ENCODE measurements at places on chromosomes 2 and 18.

DNA sequence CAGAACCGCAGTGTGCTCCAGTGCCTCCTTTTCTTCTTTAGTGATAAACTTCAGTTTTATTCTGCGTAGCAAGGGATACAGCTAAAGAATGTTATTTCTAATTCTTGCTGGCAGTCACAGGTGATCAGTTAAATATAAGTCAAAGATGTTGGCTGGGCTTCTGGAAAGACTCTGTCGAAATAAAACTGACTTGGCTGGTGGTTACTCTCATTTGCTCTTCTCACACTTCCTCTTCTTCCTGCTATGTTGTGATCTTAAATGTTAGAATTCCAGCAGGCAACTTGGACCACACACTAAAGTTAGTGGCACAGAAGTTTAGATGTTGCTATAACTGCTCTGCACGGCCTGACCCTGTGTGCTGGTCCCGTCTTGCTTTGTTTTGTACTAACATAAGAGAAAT lies 278.6 kb downstream of the CDH19 start:
- DNase-seq: no peak

DNA sequence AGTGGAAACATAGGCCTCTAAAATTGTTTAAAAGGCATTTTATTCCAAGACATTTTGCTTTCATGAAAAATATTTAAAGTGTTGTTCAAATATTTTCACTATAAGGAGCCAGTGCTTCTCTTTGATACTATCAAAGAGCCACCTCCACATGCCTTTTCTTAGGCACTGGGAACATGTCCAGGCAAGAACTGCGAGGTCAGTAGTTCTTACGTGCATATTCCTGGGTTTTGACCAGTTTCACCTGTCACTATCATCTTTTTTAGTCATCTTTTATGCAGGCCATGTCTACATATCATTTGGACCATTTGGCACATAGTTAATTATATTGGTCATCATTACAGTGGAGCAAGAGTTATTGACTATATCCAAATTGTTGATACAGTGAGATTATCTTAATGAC lies 195.3 kb downstream of the CCDC85A start:
- no peak for DNase-seq

DNA sequence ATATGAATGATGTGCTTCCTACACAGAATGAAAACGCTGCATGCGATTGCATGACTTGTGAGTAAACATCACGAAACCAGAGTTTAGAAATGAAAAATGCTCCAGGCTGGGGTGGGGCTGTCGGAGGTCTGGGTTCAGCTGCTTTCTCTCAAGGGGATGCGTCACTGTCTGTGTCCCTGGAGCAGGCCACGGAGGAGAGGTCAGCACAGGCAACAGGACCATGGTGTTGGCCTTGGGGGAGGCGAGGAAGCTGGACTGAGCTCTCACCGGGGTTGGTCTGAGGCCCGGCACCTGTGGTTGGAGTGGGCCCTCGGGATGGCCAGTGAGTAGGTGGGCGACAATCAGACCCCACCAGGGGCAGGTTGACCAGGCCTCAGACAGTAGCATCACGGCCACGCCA lies 89.0 kb upstream of the TMEM18 start:
- DNase-seq: no peak

GRCh38 chr2:241173557-241173956 lies 14.9 kb upstream of the ANO7 start:
- no peak for DNase-seq

- DNase-seq: no peak
These were observed 4.0 kb downstream of the PTPN2 start for GRCh38 chr18:12879840-12880540.

GRCh38 chr2:9330612-9331270 lies 92.6 kb downstream of the ITGB1BP1 start:
- DNase-seq: no peak

- DNase-seq: no peak
These were observed 199.1 kb downstream of the GLI2 start for GRCh38 chr2:120934574-120935338.

- DNase-seq: no peak
These were observed 3.3 kb downstream of the KLHL30 start for GRCh38 chr2:238141541-238142318.

GRCh38 chr2:3701071-3701470 lies 2.3 kb upstream of the DCDC2C start:
- DNase-seq: no peak

DNA sequence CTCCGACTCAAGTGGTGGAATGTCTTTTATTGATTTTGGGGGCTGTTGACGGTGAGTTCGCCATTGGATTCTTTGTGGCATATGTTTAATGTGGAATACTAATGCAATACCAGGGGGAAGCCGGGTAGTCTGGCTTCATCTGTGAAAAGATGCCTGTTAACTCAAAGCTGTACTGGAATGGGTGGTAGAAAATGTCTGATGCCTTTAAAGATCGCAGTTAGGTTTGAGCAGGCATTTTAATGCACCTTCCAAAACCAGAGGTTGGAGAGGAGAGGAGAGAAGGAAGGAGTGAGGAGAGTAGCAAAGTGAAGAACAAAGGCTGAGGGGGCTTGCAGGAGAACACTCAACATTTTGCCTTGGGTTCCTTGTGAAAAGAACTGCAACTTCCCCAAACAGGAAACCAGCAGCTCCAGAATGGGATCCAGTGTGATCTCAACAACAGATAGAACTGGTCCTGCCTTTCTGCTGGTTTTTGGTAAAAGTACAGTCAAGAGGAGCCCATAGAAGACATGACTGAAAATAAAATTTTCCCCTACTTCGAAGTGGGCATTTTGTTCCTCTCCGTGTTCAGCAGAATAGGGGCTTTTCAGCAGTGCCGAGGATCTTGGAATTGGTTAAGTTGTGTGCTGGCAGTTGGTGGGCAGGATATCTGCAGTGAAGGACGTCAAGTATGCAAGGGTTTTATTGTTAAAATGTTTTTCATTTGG lies 1.5 kb downstream of the ZNF532 start:
- DNase-seq: no peak

DNA sequence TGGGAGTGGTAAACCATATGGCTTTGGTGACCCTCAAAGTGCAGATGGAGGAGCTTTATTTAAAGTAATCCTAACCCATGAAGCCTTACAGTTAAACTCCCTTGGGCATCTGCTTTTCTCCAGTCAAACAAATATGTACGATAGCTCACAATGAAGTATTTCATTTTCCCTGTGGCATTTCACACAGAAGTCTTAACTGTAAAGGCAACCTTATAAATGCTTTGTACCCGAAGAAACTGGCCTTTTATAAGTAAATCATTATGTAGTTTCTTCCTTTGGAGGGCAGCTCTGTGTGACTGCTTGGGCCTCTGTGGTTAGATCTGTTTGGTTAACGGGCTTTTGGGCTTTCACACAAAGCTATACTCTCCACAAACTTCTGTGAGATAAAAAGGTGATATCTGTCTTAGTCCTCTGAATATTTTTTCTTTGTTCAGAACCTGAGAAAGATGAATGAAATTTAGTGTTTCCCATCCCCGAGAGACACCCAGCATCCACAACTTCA lies 46.6 kb downstream of the SCN1A start:
- DNase-seq: no peak

GRCh38 chr2:189213250-189213649 lies 33.7 kb upstream of the COL5A2 start:
- no peak for DNase-seq

GRCh38 chr2:60281730-60282129 lies 271.7 kb downstream of the BCL11A start:
- no peak for DNase-seq

DNA sequence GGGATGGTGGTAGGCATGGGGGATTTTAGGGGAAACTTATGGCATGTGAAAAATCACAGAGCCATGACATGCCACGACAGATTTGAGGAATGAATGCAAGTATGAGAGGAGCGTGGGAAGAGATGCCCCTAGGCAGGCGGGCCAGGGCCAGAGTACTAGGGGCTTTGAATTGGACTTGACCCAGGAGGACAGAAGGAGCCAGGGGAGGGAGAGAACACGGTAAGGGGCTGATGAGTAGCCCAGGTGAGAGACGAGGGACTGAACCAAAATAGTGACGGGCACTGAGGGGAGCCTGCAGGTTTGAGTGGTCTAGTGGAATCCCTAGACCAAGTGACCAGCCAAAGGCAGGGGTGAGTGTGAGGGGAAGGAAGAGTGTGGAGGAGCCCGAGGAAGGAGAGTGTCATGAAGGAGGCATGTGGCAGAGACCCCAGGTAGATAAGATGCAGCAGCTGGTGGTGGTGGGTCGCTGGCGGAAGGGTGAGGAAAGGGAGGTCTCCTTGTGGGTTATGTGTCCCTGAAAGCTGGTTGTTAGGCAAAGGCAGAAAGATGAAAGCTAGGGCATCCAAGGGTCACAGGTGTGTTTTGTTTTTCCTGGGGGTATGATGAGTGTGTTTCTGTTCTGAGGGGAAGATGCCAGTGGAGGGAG lies 48.7 kb downstream of the ZBTB7C start:
- DNase-seq: no peak

DNA sequence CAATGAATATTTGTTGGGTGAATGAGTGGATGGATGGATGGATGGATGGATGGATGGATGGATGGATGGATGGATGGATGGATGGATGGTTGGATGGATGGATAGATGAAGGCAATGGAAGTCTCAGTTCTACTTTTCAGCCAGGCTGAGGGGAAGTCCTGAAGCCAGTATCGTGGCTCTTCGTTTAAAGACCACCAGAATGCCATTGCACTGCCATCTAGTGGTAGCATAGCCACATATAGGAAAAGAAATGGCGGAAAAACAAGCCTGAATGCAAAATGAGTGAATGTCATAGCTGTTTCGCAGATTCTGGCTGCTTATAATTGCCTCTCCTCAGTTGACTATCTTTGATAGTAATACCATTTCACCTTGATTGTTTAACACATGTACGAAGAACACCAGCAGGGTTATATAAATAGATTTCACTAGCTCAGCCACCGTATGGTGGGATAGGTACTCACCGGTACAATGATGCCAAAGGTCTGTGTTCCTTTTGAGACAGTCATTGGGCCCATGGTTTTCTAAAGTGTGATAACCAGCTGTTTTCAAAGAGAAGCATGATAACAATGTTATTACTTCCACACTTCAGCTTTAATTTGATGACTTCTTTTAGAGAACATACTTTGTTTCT lies 62.3 kb upstream of the GREB1L start:
- DNase-seq: no peak

- DNase-seq: no peak
These were observed 40.5 kb upstream of the TXNDC2 start for GRCh38 chr18:9845256-9845655.

- DNase-seq: no peak
These were observed 21.4 kb downstream of the GRHL1 start for GRCh38 chr2:9972621-9973479.

DNA sequence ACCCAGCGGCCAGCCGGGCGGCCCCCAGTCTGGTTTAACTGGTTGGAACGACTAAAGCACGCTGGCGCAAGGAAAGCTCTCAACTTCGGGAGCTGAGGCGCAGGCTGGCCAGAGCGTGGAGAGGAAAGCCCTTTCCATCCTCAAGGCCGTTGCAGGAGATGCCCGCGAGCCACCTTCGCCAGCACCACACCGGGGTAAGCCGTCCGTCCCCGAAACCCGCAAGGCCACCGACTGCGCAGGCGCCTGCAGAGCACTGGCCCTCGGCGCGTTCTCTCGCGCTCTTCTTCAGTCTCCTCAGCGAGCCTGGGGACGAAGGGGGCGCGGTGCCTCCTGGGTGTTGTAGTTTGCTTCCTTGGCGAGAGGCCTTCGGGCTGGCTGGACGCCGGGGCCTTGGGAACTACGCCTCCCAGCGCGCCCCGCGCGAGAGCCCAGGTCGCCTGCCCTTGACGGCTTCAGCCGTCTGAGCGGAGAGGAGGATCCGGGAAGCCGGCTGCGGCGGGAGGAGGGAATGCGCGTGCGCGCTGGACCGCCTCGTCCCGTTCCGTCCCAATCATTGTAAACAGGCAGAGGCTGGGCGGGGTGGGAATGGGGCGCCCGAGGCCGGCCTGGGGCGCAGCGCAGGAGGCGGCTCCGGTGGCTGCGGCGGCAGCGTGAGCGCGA lies at the start of gene RALBP1:
RALBP1 (plus strand) TSS at position 531 of the 660 bp plus-strand sequence. CDS start 37,533 bp downstream, outside the sequence.
- peak; percentile 100 for DNase-seq

DNA sequence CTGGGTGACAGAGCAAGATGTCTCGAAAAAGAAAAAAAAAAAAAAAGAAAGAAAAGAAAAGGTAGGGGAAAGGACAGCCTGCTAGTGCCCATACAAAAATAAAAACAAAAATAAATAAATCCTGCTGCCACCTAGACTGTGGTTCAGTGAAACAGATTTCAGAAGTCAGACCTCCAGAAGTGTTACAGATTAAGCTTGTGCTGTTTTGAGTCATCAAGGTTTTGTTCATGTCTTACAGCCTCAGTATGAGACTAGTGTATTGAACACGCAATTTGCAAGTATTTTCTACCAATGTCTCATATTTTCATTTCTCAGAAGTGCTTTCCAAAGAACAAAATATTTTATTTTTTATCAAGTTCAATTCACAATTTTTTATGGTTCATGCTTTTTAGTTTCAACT lies 720.4 kb upstream of the GYPC start:
- DNase-seq: no peak

DNA sequence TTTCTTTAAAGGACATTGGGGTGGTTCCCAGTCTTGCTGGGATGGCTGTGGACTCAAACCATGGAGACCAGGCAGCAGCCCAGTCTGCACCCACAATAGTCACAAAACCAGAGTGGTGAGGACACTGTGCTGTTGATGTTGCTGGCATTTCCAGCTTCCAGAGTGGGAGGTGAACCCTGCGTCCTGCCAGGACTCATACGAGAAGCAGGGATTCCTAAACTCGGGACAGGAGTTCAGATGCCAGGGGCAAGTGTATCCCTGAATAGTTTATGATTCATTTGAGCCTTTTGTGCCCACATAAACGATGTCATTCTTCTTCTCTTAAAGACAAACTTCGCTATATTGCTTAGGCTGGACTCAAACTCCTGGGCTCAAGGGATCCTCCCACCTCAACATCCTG lies 62.8 kb downstream of the TCF7L1 start:
- no peak for DNase-seq

- no peak for DNase-seq
These were observed 136.1 kb upstream of the LGALSL start for GRCh38 chr2:64317707-64318475.

DNA sequence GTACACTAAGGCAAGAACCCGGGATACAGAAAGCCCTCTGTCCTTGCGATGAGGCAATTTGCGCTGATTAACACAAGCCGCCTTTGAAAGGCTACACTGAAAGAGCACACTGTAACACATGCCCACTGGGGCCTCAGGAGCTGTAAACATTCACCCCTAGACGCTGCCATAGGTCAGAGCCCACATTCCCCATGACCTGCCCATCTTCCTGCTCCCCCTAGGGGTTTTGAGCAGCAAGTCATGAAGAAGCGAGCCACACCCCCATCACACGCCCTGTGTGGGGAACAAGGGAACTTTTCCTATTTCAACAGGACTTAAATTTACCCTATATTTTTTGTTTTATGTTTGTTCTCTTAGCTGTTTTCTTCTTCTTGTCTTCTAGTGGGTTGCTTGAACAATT lies 47.8 kb upstream of the SLC4A10 start:
- DNase-seq: no peak

GRCh38 chr18:4293337-4293736 lies 161.8 kb downstream of the DLGAP1 start:
- no peak for DNase-seq

- no peak for DNase-seq
These were observed 122.7 kb upstream of the SMAD7 start for GRCh38 chr18:49073437-49073836.

All from aorta (tissue), 5 donors.